HFFc6 (cell line): ENCODE measurements at places on chromosomes 3 and 15.
A peak's percentile ranks its signal among the peaks of the same experiment; 100 is the strongest.

GRCh38 chr3:23738944-23739343 lies 66.8 kb upstream of the UBE2E1 start:
- peak overlapping the region; percentile 70 for H3K4me3 ChIP-seq
- H3K27me3 ChIP-seq = no peaks in the 10 kb centered on the region
- H3K36me3 ChIP-seq = no peaks in the 10 kb centered on the region
- peak; percentile 11 for DNase-seq

GRCh38 chr15:90104551-90104950 lies 2.3 kb upstream of the IDH2 start:
- peaks cover 3% of the 10 kb centered on the region; the same call in 1 of the 2 replicates for H3K27me3 ChIP-seq
- no peak overlapping the region for H3K4me3 ChIP-seq
- no peaks in the 10 kb centered on the region for H3K36me3 ChIP-seq
- no peak overlapping the region for H3K27ac ChIP-seq
- H3K4me1 ChIP-seq = peaks cover 39% of the 10 kb centered on the region
- DNase-seq = no peak

DNA sequence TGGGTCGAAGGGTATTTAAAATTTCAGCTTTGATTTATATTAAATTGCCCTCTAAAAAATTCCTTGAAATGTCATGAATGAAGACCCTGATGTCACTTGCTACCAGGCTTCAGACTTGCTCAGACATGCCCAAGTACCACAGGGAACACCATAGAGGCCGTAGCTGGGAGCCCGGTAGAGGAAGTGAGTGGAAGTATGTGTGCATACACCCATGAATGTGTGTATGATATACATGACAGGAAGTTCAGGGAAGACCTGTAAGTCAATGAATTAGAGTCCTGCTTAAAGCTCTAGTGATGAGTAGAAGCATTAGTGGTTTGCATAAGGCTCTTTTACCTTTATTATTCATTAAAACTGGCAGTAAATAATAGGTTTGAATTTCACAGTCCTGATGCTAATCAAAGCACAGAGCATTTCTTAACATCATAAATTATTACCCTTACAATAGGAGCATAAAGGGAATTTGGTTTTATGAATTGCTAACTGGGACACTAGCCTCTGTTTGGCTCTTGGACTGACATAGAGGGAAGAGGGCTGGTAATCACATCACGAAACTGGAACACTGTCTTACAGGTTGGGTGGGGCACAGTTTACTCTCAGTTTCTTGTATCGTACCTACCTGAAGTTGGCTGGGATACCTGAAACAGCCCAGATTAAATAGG lies 144.4 kb downstream of the CHST2 start:
- no peaks in the 10 kb centered on the region for H3K27me3 ChIP-seq
- no peak for DNase-seq
- no peak overlapping the region for H3K4me3 ChIP-seq

- peaks cover 25% of the 10 kb centered on the region for H3K27me3 ChIP-seq
- no peaks in the 10 kb centered on the region for H3K36me3 ChIP-seq
- no peak for DNase-seq
- no peak overlapping the region for H3K4me3 ChIP-seq
- H3K4me1 ChIP-seq = no peaks in the 10 kb centered on the region
These were observed 43.7 kb downstream of the MYZAP start for GRCh38 chr15:57635300-57635909.

GRCh38 chr3:39753391-39753790 lies 56.0 kb upstream of the MYRIP start:
- no peaks in the 10 kb centered on the region for H3K4me1 ChIP-seq
- H3K36me3 ChIP-seq = no peaks in the 10 kb centered on the region
- no peak overlapping the region for H3K27ac ChIP-seq
- no peak for DNase-seq
- no peak overlapping the region for H3K4me3 ChIP-seq

DNA sequence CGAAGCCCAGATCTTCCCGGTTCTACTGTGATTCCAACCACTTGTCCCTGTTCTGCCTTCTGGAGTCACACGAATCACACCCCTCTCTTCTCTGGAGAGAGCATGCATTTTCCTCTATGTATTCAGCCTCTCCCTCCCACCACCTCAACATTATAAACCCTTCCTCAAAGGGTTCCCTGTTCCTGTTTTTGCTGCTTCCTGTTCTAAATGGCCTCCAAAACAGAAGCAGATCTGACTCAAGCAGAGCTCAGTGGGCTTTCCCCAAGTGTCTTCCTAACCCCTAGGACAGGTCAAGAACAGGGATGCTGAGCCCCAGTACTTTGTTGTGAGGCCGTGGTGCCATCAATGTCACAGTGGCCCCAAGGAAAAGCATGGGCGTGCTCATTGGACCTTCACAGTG lies 75.7 kb upstream of the ARNT2 start:
- peaks cover 4% of the 10 kb centered on the region; the same call in 1 of the 2 replicates for H3K27me3 ChIP-seq
- H3K4me1 ChIP-seq = 0 out of 2 replicates have a peak, but pooled peaks cover 2% of the 10 kb centered on the region
- no peak overlapping the region for H3K4me3 ChIP-seq
- no peak overlapping the region for H3K27ac ChIP-seq
- no peak for DNase-seq
- no peaks in the 10 kb centered on the region for H3K36me3 ChIP-seq

GRCh38 chr3:129549805-129550204 lies 6.8 kb downstream of the H1-8 start:
- no peak for DNase-seq
- no peak overlapping the region for H3K4me3 ChIP-seq
- H3K27ac ChIP-seq = peak overlapping the region; percentile 50

DNA sequence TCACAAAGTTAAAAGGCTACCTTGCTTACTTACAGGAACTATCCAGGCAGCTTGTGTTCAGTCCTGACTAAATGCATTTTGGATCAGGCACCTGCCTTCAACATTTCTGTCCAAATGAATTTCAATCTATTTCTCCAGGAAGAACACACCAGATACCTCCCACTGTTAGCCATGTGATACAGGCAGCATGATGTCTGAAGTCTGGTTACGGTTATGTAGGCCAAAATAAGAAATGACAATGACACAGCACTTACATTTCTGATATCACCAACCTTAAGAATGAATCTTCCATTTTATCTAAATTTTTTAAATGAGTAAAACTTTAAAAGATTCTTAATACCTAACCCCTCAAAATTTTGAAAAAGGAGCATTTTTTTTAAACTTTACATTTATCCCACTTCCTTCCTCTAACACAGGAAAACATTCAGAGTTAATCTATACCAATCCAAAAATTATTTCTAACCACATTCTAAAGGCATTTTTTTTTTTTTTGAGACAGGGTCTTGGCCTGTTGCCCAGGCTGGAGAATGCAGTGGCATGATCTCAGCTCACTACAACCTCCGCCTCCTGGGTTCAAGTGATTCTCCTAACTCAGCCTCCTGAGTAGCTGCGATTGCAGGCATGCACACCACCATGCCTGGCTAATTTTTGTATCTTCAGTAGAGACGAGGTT lies at the start of gene MAP4:
MAP4 (minus strand) TSS at position 116 of the 673 bp plus-strand sequence. CDS start 17,556 bp downstream, outside the sequence.
- H3K27me3 ChIP-seq = no peaks in the 10 kb centered on the region; the same call in 1 of the 2 replicates
- H3K36me3 ChIP-seq = peaks cover 23% of the 10 kb centered on the region; the same call in 1 of the 2 replicates
- H3K27ac ChIP-seq = peak within 1 kb of the TSS; percentile 52
- peak within 1 kb of the TSS; percentile 51 for H3K4me3 ChIP-seq
- no peak for DNase-seq
- H3K4me1 ChIP-seq = peaks cover 93% of the 10 kb centered on the region

GRCh38 chr15:71748293-71748718 lies 62.0 kb upstream of the NR2E3 start:
- peaks cover 19% of the 10 kb centered on the region for H3K36me3 ChIP-seq
- H3K4me3 ChIP-seq = peak overlapping the region; percentile 53; the same call in 1 of the 2 replicates
- peaks cover 6% of the 10 kb centered on the region; the same call in 1 of the 2 replicates for H3K27me3 ChIP-seq
- H3K27ac ChIP-seq = peak overlapping the region; percentile 74
- DNase-seq = peak; percentile 9
- peaks cover 68% of the 10 kb centered on the region for H3K4me1 ChIP-seq

GRCh38 chr3:85591451-85591850 lies 632.7 kb downstream of the CADM2 start:
- no peaks in the 10 kb centered on the region for H3K27me3 ChIP-seq
- no peak overlapping the region for H3K4me3 ChIP-seq
- no peak overlapping the region for H3K27ac ChIP-seq
- no peak for DNase-seq

- DNase-seq = peak; percentile 57
- H3K27ac ChIP-seq = peak overlapping the region; percentile 61
- H3K4me3 ChIP-seq = peak overlapping the region; percentile 48
- H3K27me3 ChIP-seq = no peaks in the 10 kb centered on the region
- H3K36me3 ChIP-seq = peaks cover 11% of the 10 kb centered on the region; the same call in 1 of the 2 replicates
- H3K4me1 ChIP-seq = peaks cover 57% of the 10 kb centered on the region
These were observed 884.7 kb downstream of the NAALADL2 start for GRCh38 chr3:175743733-175744400.

- DNase-seq = no peak
- no peaks in the 10 kb centered on the region for H3K27me3 ChIP-seq
- H3K36me3 ChIP-seq = peaks cover 4% of the 10 kb centered on the region; the same call in 1 of the 2 replicates
- no peak overlapping the region for H3K4me3 ChIP-seq
- peak overlapping the region; percentile 40 for H3K27ac ChIP-seq
These were observed 5.5 kb downstream of the CCPG1 start for GRCh38 chr15:55402707-55403106.

DNA sequence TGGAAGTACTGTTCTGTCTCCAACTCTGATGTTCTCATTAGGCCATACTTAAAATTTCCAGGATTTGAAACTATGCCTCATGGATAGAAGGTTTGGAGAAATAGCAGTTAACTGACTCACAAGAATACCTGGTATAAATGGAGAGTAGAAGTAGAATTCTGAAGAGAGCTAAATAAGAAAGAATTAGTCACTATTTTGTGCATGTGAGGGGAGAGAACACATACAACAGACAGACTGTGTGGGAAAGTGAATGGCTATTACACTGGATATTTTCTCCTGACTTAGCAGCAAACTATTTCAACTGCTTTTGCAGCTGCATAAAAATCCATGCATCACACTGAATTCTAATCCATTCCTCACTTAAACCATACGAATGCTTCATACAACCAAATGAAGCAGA lies 71.3 kb downstream of the C3orf70 start:
- H3K36me3 ChIP-seq = no peaks in the 10 kb centered on the region
- no peak overlapping the region for H3K27ac ChIP-seq
- DNase-seq = peak; percentile 10
- no peak overlapping the region for H3K4me3 ChIP-seq
- H3K27me3 ChIP-seq = peaks cover 14% of the 10 kb centered on the region

GRCh38 chr3:190443257-190443656 lies 6.4 kb downstream of the TMEM207 start:
- DNase-seq = no peak
- no peak overlapping the region for H3K4me3 ChIP-seq
- H3K36me3 ChIP-seq = no peaks in the 10 kb centered on the region
- H3K27me3 ChIP-seq = peaks cover 2% of the 10 kb centered on the region; the same call in 1 of the 2 replicates
- peaks cover 31% of the 10 kb centered on the region for H3K4me1 ChIP-seq

GRCh38 chr15:85496551-85497171 lies 116.3 kb downstream of the AKAP13 start:
- H3K27ac ChIP-seq = no peak overlapping the region
- peaks cover 2% of the 10 kb centered on the region; the same call in 1 of the 2 replicates for H3K27me3 ChIP-seq
- H3K36me3 ChIP-seq = no peaks in the 10 kb centered on the region
- peaks cover 69% of the 10 kb centered on the region for H3K4me1 ChIP-seq
- DNase-seq = no peak

- peak overlapping the region; percentile 99 for H3K4me3 ChIP-seq
- peak; percentile 43 for DNase-seq
- peaks cover 23% of the 10 kb centered on the region for H3K4me1 ChIP-seq
- peak overlapping the region; percentile 76 for H3K27ac ChIP-seq
These were observed 24.9 kb upstream of the GATM start for GRCh38 chr15:45402955-45403877.

DNA sequence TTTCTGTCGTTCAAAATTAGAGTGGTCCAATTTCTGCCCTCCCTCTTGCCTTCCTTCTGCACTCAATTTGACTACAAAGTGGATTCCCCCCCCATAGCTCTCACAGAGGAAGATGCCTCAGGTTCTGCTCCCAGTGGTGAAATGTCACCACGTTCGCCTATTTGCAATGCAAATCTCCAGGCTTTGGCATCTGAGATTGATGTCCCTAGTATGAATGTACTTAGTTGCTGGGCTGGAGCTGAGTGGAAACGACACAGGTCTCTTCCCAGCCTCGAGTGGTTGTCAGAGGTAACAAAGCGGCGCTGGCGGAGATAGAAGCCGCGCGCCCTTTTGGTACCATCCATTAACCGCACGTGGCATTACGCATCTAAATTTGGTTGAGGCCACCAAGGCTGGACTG lies 860.1 kb downstream of the MCTP2 start:
- DNase-seq = no peak
- H3K4me1 ChIP-seq = peaks cover 10% of the 10 kb centered on the region; the same call in 1 of the 2 replicates
- H3K27ac ChIP-seq = no peak overlapping the region
- no peaks in the 10 kb centered on the region for H3K36me3 ChIP-seq
- no peaks in the 10 kb centered on the region for H3K27me3 ChIP-seq
- H3K4me3 ChIP-seq = no peak overlapping the region

DNA sequence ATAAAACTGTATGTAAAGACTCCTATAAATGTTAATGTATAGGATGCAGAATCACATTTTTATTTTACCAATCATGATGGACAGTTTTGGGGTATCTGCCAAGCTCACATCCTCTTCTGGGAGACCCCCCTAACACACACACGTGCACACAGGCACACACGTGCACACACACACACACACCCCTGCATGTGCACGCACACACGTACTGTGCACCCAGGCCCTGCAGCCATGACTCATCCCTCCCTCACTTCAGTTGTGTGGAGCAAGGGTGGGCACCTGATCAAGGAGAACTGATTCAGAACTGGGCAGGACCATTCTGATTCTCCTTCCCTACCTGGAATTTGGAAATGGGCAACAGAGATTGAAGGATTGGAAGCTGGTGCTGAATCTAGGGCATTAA lies 16.0 kb upstream of the MINDY4B start:
- no peak overlapping the region for H3K4me3 ChIP-seq
- DNase-seq = no peak
- H3K4me1 ChIP-seq = peaks cover 5% of the 10 kb centered on the region; the same call in 1 of the 2 replicates
- H3K27ac ChIP-seq = no peak overlapping the region

- no peak overlapping the region for H3K27ac ChIP-seq
- H3K4me1 ChIP-seq = no peaks in the 10 kb centered on the region
- H3K27me3 ChIP-seq = peaks cover 1% of the 10 kb centered on the region; the same call in 1 of the 2 replicates
- DNase-seq = no peak
These were observed 786.7 kb upstream of the EPHA6 start for GRCh38 chr3:96027718-96028117.

DNA sequence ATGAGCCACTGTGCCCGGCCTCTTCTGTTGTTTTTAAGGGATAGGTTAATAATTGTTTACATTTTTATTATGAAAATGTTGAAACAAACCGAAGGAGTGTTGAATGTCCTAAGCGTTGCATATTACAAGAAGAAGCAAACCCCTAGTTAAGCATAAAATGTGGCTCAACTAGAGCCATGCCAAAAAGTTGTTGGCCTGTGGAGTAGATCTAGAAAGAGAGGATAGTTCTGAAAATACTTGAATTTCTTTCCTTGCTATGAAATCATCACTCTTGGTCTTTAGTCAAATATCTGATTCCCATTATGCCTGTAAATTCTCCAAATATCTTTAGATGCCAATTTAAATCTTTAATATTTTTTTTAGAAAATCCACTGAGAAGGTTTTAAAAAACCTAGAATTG lies 12.8 kb downstream of the RBP2 start:
- H3K4me3 ChIP-seq = no peak overlapping the region
- DNase-seq = no peak
- H3K4me1 ChIP-seq = no peaks in the 10 kb centered on the region
- no peaks in the 10 kb centered on the region for H3K36me3 ChIP-seq
